ENCODE measurements at places on chromosomes 3 and 15. TPM values are rescaled to one million over a fixed set of nuclear protein-coding genes. Genes with fewer than 3 reads are reported as not detected.

Gene SERINC4
- total RNA-seq, result 0.17 TPM

Gene XCR1
- total RNA-seq, result 0.05 TPM

Gene ALDH1L1
- total RNA-seq, result not detected

Gene IL5RA
- not detected for total RNA-seq

Gene NMNAT3
- 1.7 TPM for total RNA-seq

All from T-helper 1 cell treated with Interleukin-12 subunit alpha and Interleukin-12 subunit beta and Interleukin-4 antibody, amounts not matched to agents 30 ng/mL and 1 ng/mL, for 36 hours (primary cell).